ENCODE measurements at places on chromosomes 16 and 17.
A peak's percentile ranks its signal among the peaks of the same experiment; 100 is the strongest.

- DNase-seq, result no peak
Observed at GRCh38 chr16:9090101-9090959, 1.1 kb upstream of the HAPSTR1 start.

DNA sequence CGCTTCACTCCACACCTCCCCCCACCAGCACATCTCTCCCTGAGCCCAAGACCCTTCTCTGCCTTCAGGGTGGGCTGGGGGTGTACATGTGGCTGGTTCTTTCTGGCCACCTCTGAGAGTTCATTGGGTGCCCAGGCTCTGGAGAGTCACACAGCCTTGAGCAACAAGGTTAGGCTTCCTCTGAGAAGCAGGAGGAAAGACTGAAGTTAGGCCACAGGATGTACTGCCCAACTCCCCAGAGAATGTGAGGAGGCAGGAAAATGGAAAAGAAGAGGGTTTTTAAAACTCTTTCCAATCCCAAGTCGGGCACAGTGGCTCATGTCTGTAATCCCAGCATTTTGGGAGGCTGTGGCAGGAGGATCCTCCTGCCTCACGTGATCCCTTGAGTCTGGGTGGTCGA, 7.3 kb downstream of the PCGF2 start:
- DNase-seq, result no peak

DNA sequence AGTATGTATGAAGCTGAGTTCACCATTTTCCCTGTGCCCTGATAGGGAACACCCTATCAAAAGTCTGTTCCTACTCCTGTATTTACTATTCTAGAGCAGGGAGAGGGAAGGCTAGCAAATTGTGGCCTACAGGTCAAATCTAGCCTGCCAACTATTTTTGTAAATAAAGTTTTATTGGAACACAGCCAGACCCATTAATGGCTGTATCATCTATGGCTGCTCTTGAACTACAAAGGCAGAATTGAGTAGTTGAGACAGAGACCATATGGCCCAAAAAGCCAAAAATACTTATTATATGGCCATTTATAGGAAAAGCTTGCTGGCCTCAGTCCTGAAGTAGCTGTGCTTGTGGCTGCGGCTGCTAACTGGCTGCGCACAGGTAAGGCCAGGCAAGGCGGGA, 4.3 kb upstream of the ALDOC start:
- DNase-seq, result no peak

DNA sequence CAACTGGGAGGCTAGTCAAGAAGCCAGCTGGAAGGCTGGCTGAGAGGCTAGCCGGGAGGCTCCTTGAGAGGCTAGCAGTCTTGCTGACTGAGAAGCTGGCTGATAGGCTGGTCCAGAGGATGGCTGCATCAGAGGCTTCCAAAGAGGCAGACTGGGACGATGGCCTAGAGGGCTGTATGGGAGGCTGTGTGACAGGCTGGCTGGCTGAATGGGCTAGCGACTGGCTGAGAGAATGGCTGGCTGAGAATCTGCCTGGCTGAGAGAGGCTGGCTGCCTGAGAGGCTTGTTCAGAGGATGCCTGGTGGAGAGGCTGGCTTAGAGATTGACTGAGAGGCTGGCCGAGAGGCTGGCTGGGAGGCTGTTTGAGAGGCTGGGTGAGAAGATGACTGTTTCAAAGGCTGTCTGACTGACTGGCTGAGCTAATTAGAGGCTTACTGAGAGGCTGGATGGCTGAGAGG, 34.8 kb upstream of the ACSM2B start:
- peak; percentile 34 for DNase-seq

DNA sequence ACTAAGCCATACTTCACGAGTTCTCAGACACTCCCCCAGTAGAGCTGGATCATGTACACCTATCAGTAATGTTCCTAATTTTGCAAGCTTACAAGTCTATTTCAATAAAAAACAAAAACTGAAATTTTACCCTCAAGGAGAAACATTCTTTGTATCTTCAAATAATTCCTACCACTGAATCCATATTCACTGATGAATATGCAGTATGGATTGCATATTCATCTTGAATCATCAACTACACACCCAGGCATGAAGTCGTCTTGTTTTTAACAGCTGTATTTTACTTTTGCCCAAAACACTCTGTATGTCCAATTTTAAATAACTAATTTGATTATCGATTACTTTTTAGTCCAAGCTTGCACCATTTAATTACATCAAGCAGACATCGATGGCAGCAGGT, 31.8 kb downstream of the ZDHHC7 start:
- DNase-seq, result no peak

GRCh38 chr17:8985054-8985701, 19.7 kb upstream of the PIK3R5 start:
- no peak for DNase-seq

All from NCI-H187 treated with DMSO at 0.1 percent for 48 hours (cell line).